ENCODE measurements at places on chromosomes 1 and 21. TPM values are rescaled to one million over a fixed set of nuclear protein-coding genes. Genes with fewer than 3 reads are reported as not detected.
A peak's percentile ranks its signal among the peaks of the same experiment; 100 is the strongest.

The HCRTR1 gene
- 0.31 TPM for total RNA-seq

The ERO1B gene
- 10.6 TPM for total RNA-seq

The SHISAL2A gene
- 1.3 TPM for total RNA-seq

The FCRLA gene
- 0.49 TPM for total RNA-seq

The LRRC8B gene
- 21.9 TPM for total RNA-seq

The CD84 gene
- 13.5 TPM for total RNA-seq

The KIRREL1 gene
- 67.8 TPM for total RNA-seq

- DNase-seq = no peak
Observed at GRCh38 chr21:34870246-34870645, 178.9 kb downstream of the RUNX1 start.

DNA sequence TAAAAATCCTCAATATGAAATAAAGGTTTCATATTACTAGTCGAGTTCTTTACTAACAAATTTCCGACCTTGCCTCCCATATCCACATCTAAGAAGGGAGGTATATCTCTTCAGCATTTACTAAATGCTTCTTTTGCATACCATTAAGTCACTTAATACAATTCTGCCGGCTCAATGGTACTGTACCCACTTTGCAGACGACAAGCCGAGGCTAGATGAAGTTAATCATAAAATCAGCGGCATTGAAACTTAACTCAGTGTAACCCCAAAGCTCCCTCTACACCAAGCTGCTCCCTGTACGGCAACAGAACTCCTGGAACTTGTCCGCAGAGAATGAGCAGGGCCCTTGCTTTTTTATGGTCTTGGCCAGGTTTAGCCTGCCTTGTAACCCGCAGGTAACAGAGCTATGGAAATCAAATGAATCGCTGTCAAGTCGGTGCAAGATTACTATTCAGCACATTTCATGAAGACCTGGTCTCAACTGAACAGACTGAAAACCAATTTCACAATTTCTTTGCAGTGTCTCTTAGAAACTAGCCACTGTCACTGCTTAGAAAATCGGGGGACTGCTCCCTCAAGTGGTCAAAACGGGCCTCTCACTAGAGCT is 738 bp downstream of the INTS7 start:
- DNase-seq = no peak

DNA sequence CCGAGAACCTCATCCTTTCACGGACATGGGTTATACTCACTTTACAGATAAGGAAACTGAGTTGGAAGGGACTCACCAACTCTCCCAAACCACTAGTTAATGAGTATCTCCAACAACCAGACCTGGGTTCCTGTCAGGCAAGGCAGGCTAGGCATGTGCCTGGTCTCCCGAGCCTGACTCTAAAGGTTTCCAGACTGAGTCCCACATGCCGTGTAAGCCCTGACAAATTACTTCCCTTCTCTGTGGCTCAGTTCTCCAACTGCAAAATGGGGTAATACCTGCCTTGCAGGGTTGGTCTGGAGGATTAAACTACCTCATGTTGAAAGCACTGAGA is 34.3 kb downstream of the SSBP3 start:
- no peak for DNase-seq

GRCh38 chr1:68293609-68294366 is 61.5 kb upstream of the WLS start:
- DNase-seq = no peak

DNA sequence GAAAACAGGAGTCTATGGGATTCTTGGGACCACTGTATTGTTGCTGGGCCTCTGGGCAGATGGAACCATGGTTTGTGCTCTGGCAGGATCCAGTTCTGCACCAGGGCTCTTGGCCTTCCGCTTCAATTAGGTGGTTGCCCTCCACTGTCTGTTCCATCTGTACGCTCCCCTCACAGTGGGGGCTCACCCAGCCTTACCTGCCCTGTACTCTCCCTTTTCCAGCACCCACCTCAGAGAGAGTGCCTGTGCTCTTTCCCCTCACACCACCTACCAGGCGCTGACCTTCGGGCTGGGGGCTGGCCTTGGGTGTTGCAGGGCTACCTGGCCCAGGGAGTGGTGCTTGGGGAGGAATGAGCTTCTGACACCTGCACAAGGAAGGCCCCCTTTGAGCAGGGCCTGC is 7.5 kb downstream of the PKNOX1 start:
- DNase-seq = no peak

- DNase-seq = no peak
Observed at GRCh38 chr21:43325968-43326715, 100.8 kb downstream of the SIK1 start.

- DNase-seq = no peak
Observed at GRCh38 chr1:21956720-21957552, 19.8 kb upstream of the HSPG2 start.

- DNase-seq = no peak
Observed at GRCh38 chr1:77126307-77126706, 92.9 kb downstream of the PIGK start.

- DNase-seq = no peak
Observed at GRCh38 chr1:243397613-243398321, 141.9 kb downstream of the SDCCAG8 start.

DNA sequence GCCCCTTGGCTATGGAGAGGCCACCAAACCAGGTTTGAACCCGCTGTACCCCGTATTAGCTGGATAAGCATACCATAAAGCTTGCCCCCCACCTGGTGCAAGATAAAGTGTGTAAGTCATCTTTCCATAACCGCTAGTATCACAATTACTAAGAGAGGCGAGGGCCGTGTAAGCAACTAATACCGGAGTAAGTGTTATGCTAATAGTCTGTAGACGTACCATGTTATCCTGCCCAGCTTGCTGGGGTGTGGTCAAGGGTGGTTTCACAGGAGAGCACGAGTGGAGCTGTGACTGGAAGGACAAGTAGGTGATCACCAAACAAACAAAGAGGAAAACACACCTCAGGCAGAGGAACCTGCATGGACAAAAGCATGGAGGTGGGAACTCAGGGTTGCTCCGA is 3.6 kb upstream of the TNFRSF1B start:
- DNase-seq = no peak

DNA sequence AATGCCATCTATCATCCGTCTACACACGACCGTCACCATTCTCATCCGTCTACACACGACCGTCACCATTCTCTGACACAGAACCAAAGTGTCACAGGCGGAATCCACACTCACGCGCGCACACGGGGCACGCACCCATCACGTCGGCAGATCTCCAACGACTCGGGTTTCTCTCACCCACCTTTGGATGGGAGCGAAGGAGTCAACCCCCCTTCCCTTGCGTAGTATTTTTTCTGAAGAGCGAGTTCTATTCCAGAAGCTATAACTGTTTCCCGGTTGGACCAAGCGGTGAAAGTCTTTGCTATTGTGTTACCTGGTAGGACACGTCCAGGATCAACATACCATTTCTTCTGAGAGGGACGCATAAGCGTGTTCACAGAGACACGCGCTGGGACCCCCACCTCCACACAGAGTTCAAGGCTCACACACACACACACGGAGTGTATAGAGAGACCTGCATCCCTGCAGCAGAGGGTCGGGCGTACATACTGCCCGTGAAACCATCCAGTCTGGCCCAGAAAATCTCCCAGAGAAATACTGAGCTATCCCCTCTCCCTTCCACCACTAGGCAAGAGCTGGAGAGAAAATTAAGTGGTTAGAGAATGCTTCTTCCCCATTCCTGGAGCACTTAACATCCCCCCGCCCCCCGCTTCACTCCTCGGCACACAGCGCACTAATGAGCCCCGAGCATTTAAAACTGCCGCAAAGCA is 741 bp downstream of the DUSP10 start:
- DNase-seq = peak; percentile 59

DNA sequence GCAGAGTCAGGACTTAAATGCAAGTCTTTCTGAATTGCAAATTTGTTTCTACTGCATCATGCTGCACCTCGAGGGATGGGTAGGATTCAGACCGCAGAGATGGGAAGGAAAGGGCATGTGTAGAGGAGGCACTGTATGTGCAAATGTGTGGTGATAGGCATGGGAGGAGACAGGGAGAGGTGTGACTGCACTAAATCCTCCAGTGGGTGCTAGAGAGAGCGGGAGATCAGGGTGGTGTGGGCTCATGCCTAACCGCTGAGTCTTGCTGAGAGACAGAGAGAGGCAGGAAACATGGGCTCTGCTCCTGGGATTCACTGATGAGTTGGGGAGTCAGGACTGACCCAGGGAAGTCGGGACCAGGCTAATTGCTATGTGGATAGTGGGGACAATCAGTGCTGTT is 61.1 kb downstream of the PTPRU start:
- no peak for DNase-seq

DNA sequence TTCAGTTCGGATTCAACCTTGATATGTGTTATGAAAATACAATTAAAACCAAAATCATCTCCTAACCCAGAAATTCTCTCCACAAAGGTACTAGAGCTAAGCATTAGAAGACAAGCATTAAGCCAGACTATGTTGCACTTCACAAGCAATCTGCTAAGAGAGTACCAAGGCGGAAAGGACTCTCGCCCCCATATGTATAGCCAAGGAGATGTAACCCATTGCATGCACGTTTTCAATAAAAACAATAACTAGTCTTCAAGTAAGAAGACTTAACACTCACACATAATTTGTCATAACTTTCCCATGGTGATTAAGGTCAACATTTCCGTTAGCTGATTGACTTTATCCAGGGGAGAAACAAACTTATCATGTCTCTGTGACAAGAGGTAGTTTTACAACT is 27.6 kb upstream of the PTPRC start:
- DNase-seq = no peak

- no peak for DNase-seq
Observed at GRCh38 chr21:37263827-37264600, 3.1 kb downstream of the VPS26C start.

DNA sequence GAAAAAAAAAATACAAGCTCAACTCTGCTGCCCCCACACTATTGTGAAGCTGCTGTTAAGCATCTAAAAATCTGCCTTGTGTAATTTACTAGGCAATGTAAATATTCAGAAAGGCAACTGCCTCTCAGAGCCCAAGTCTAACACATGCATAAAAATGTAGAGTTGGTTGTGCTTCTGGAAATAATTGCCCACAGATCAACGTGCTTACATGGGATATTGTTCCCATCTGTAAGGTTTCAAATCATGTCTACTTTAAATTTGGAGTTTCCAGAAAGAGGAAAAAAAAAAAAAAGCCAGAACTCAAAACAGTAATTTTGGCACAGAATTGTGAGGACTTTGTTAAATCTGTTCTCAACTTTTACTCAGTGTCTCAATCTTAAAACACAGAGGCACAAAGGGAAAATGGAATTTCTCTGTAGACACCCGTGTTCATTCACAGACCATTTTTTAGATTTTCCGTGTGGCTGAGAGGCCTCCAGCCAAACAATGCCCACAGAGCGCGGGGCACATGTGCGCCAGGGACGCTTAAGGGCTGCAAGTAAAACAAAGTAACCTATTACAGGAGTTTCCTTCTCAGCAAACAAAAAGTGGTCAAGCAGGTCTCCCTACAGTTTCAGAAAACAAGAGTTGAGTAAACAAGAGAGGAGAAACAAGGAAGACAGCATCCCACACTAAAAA is 115.5 kb downstream of the RERE start:
- no peak for DNase-seq
